ENCODE measurements at places on chromosomes 1 and 21.
A peak's percentile ranks its signal among the peaks of the same experiment; 100 is the strongest.

- no peak for DNase-seq
These were observed 6.8 kb upstream of the PLCH2 start for GRCh38 chr1:2469103-2469940.

DNA sequence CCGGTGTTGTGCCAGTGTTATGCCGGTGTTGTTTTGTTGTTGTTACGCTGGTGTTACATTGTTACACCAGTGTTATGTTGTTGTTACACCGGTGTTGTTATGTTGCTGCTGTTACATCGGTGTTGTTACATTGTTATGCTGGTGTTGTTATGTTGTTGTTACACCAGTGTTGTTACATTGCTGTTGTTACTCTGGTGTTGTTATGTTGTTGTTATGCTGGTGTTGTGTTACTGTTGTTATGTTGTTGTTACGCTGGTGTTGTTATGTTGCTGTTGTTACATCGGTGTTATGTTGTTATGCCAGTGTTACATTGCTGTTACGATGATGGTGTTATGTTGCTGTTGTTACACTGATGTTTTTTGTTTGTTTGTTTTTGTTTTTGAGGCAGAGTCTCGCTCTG lies 24.1 kb downstream of the H6PD start:
- no peak for DNase-seq

- DNase-seq, result no peak
These were observed 33.5 kb upstream of the AKT3 start for GRCh38 chr1:243883551-243883950.

DNA sequence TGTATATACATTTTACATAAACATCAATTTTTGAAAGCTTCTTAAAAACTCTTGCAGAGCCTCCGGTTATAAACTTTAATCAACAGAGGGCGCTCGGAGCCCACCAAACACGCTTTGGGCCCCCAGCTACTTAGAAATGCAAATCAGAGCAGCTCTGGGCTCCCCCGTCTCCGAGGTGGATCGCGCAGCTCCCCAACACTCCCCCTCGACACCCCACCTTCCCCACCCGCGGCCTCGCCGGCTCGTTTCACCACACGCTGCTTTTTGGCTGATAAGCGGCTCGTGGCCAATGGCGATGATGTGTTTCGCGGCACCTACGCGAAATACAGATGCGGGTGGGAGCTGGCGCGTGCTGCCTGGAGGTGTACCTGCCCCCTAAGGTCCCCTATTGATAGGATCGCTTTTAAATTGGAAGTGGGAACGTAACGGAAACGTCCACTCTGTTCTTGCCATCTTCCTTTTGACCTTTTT lies 1.7 kb upstream of the KIF26B start:
- DNase-seq, result peak; percentile 47

- no peak for DNase-seq
These were observed 24.3 kb downstream of the STYXL2 start for GRCh38 chr1:167118188-167118587.

DNA sequence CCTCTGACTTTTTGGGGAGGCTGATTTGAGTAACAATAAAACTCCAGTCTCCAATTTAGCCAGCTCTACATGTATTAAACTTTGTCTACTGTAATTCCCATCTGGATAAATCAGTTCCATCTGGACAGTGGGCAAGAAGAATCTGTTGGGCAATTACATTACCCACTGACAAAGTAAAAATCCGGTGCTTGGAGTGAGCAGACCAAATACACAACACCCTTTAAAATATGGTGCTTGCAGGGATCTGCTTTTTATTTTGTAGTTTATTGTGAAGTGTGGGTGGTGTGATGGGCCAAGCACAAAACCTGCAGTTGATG lies 8.9 kb upstream of the CD55 start:
- DNase-seq, result peak; percentile 5

DNA sequence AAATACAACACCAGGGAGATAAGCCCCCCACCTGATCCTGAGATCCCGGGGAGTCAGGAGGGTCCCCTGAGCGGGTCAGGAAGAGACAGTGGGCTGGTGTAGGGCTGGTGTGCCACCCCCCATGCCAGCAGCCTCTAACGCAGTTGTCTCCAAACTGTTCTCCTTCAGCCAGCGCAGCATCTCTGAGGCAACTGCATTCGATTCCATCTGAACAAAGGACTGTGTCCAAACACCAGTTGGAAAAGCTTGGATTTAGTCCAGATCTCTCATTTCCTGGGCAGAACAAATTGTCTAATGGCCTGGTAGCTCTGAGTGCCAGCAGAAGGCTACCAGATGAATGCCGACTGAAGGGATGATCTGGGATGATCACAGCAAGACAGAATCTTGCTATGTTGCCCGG lies 44.1 kb upstream of the EIF4G3 start:
- DNase-seq, result no peak

GRCh38 chr1:47555841-47556560 lies 118.2 kb downstream of the FOXD2 start:
- DNase-seq, result no peak

DNA sequence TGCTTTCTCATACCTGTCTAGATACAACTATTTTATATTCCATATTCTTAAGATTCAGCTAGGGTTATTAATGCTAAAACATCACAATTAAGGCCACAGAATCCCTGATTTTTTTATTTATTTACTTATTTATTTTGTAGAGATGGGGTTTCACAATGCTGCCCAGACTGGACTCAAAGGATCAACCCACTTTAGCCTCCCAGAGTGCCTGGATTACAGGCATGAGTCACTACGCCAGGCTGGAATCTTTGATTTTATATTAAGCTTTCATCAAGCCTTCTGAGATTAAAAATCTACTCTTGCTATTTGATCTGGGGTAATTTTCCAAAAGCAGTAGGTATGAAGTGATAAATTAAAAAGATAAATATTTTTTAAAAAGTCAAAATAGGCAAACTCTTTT lies 38.9 kb downstream of the MCOLN2 start:
- no peak for DNase-seq

GRCh38 chr1:44359234-44359935 lies 4.3 kb upstream of the ERI3 start:
- DNase-seq, result no peak

DNA sequence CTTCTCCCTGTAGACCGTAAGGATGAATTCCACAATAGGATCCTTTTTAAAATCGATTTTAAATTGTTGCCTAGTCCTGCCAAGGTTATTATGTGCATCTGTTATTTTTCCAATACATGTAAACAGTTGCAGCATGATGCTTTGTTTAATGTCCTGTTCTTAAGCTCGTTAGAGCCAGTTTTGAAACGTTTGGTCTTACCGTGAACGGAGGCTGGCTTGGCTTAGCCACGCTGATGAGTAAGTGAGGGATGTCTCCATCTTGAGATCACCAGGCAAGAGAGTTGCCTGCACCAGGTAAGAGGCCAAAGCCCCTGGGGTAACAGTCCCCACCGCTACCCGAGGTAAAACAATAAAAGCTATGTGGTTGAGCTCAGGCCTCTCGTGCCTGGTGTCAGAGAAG lies 17.3 kb downstream of the CSTB start:
- no peak for DNase-seq

- no peak for DNase-seq
These were observed 58.5 kb upstream of the S1PR1 start for GRCh38 chr1:101178341-101178687.

DNA sequence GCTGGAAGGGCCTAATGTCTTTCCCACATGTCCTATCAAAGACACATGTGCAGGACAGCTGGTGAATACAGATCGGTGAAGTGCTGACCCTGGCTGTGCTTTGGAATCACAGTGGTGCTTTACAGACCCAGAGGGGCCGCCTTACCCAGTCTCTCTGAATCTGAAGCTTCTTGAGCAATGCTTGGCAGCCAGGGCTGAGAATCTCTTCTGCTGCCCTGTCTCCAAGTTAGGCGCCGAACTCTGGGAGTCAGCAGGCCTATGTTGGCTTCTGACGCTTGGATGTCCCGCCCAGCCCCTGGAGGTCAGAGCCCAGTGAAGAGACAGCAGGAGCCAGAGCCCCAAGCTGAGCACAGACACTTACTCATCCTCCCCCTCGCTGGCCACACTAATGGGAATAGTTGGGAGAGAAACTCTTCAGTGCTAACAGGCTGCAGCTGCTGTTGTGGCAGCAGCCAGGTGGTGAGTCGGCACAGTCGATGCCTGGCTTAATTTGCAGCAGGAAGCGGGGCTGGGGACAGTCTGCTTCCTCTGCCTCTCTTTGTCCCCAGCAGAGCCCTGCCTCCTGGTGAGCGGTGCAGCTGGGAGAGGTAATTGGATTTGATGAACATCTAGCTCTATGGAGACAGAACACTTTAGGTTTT lies 68.1 kb downstream of the URB2 start:
- peak; percentile 55 for DNase-seq

All from skin of body (tissue), 3 donors.